ENCODE measurements at places on chromosomes 16 and 17. TPM values are rescaled to one million over a fixed set of nuclear protein-coding genes. Genes with fewer than 3 reads are reported as not detected.

Gene MT1F
- 0.22 TPM for total RNA-seq

Gene TRAF4
- total RNA-seq: 30.5 TPM

Gene ABCC12
- total RNA-seq: not detected

Gene ADGRG1
- 0.89 TPM for total RNA-seq

Gene ZG16B
- total RNA-seq: 0.87 TPM

Gene EIF3CL
- 127 TPM for total RNA-seq

Gene OTOP2
- not detected for total RNA-seq

Gene DNAH2
- 0.37 TPM for total RNA-seq

Gene SCARF1
- 0.44 TPM for total RNA-seq

Gene LGALS9
- total RNA-seq: 1.00 TPM

Gene TXNDC17
- 114 TPM for total RNA-seq
